ENCODE measurements at places on chromosomes 1 and 21.

DNA sequence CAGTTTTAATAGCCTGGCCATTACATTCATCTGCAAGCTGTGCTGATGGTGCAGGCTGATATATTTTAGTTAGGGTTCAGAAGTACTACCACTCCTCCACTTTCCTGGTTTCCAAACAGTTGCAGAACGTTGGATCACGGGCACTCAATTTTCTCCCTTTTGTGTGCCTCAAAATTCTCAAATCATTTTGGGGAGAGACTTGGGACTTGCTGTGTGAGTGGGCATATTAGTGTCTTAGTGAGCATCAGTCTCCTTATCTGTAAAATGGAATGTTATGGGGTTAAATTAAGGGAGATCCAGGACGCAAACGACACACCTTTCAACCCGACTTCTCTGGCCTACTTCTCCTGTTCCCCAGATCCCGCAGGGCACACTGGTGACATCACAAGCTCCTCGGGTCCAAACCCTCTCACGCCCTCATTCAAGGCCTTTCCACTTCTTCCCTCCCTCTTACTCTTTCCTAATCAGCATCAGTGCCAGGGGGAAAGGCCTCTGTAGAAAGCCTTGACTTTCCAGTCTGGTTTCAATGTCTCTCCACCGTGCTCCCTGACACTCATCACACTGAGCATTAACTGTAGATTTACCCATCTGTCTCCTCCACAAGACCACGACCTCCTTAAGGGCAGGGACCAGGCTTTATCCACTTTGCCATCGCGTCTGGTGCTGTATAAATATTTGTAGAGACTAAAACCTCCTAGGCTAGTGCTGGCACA, 1.2 kb downstream of the PIGP start:
- DNase-seq = peak; percentile 86

- no peak for DNase-seq
Observed at GRCh38 chr1:58852731-58853485, 69.1 kb upstream of the JUN start.

DNA sequence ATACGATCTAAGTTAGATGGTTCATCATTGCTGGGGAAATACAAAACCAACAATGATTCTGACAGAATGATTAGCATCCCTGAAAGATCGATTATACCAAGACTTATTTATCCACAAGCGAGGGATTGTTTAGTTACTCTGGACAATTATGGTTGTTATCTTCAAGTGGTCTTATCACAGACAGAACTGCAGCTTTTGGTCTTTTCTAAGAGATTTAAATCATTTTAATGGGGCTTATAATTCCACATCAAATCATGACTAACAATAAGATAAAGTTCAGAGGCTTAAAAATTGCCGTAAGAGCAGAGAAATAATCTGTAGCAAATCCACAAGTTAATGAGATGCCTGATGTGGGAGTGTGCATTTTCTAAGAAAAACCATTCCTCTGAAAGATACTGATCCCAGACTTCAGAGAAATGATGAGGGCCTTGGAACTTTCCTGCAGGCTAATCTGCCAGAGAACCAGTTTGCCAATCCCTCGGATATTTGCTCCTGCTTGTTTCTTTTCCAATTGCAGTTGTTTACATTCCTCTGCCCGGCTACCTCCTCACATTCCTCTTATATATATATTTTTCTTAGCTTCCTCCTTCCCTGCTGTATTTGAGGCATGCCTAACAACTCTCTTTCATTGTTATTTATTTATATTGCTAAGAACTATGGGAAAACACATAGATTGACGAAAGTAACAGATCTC, 134.8 kb downstream of the BACH1 start:
- peak; percentile 7 for DNase-seq

DNA sequence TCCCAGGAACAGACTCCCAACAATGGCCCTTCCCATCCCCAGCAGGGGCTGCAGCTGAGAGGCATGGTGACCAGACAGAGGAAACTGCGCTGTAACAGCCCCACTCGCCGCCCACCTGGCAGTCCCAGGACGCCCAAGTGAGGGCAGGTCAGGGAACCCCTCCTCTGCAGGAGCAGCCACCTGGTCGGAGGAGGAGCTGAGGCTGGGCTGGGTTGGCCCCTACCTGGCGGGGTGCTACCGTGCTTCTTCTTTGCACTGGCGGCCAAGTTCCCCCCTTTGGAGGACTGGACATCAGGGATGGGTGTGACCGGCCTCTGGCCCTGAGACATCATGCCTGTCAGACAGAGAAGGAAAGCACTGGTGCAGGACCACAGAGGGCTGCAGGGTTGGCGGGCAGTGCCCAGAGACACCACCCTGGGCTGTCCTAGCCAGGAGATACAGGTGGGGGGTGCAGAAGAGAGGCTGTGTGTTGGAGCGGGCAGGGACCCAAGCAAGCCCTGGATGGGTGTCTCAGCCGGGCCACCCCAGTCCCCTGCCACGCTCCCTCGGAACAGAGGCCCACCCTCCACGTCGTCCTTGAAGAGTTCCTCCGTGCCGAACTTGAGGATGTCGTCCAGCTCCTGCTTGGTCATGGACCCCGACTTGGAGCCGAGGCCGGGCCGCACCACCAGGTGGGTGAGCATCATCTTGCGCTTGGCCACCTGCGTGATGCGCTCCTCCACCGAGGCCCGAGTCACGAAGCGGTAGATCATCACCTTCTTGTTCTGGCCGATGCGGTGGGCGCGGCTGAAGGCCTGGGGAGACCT, 51.6 kb downstream of the CHD5 start:
- no peak for DNase-seq

DNA sequence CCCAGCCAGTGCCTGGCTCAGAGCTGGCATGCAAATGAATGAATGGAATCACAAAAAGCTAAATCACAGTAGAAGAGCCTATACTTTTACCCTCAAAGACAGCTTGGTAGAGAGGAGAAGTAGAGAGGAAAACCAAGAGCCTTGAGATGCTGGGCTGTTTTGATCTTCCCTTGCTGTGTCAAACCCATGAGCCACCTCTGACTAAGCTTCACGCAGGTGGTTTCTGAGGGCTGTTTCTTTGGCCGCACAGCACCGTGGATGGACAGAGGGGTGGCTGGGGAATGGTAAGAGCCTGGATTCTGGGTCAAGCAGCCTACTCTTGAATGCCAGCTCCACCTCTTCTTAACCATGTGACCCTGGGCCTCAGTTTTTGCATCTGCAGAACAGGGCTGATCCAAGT, 18.6 kb downstream of the ABCG1 start:
- DNase-seq = no peak

DNA sequence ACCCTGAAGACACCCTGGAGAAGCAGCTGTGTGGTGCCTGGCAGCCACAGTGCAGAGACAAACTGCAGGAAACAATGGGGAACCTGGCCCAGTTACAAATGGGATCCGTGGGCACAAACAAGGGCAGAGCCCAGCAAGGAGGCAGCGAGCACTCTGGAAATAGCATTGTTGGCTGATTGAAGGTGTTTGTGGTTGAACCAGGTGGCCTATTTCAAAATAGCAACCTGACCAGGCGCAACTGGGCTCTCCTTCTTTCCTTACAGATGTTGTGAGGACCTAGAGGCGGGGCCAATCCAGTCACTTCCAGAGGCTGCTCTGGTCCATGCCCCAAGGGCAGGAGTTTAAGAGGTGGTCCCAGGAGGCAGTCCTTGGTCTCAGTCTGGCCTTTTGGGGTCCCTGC, 21.7 kb upstream of the ZBTB21 start:
- no peak for DNase-seq

DNA sequence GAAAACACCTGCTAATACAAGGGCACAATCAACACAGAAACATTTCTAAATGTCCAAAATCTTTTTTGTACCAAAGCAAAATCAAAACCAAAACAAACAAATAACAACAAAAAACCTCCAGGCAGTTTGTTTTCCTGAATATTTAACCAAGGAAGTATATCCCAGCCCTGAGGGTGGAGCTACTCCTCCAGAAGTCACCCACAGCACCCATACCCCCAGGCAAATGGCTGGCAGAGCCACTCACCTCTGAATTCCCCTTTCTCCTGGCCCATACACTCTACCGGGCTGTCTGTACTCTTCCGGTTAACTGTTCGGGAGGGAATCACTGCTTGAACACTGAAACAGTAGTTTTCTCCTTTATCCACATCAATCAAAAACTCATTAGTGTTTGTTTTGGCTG, 9.5 kb downstream of the F3 start:
- DNase-seq = no peak

DNA sequence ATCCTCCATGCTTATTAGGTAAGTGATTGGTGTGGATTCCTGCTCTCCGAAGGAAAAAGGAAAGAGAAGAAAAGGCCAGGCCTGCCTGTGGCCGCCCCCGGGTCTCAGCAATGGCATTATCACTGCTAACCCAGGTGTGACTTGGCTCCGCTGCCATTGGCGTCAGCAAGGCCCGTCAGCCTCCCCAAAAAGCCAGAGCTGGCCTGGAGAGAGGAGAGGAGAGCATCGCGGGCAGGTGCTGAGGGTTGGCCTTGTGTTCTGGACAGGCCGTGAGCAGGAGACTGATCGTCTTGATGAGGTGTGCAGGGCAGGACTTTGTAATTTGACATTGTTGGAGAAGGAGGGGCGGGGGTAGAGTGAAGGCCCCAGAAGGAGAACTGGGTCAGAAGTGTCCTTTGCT, 186.4 kb downstream of the CAMTA1 start:
- DNase-seq = no peak

- DNase-seq = no peak
Observed at GRCh38 chr1:227062306-227062705, 122.2 kb downstream of the COQ8A start.

GRCh38 chr1:53256511-53257453, 18.5 kb upstream of the MAGOH start:
- DNase-seq = no peak

DNA sequence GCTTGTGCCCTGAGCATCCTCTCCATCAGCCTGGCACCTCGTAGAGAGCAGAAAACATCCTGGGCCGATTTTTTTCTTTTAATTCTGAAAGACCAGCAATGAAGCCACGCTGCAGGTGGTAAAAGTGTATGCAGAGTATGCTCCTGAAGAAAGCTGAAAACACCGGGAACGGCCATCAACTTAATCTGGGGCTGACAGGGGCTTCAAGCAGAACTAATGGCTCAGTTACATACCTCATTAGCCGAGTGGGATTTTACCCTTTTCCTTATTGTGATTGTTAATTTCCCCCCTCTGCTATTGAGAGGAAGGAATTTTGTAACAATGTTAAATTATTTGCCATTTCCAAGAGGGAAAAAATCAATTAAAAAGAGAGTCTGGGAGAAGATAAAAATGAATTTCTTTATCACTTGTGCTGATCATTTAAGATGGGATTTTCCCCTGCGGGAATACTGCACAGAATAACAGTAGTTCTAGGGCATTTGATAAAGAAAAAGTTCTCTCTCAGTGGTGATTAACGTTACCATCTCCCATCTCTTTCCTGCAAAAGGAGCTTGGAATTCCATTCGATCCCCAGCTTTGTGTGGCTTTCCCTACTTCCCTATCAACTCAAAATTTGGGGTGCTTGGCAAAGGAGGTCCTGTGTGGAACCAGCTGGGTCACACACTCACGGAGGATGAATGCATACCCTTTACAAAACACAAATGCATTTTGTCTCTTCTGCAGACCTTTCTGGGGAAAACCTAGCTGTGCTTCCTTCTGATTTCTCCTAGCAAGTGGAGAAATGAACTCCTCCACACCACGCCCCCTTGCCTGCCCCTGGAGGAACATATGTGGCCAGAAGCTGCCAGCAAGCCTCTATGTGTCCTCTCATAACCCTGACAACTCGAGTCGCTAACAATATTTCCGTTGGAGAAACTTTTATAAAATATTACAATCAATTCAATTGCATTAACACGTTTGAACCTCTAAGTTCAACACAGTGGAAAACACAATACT, 70.9 kb downstream of the RRAGC start:
- DNase-seq = no peak

- no peak for DNase-seq
Observed at GRCh38 chr1:45667321-45668111, 18.8 kb downstream of the GPBP1L1 start.

DNA sequence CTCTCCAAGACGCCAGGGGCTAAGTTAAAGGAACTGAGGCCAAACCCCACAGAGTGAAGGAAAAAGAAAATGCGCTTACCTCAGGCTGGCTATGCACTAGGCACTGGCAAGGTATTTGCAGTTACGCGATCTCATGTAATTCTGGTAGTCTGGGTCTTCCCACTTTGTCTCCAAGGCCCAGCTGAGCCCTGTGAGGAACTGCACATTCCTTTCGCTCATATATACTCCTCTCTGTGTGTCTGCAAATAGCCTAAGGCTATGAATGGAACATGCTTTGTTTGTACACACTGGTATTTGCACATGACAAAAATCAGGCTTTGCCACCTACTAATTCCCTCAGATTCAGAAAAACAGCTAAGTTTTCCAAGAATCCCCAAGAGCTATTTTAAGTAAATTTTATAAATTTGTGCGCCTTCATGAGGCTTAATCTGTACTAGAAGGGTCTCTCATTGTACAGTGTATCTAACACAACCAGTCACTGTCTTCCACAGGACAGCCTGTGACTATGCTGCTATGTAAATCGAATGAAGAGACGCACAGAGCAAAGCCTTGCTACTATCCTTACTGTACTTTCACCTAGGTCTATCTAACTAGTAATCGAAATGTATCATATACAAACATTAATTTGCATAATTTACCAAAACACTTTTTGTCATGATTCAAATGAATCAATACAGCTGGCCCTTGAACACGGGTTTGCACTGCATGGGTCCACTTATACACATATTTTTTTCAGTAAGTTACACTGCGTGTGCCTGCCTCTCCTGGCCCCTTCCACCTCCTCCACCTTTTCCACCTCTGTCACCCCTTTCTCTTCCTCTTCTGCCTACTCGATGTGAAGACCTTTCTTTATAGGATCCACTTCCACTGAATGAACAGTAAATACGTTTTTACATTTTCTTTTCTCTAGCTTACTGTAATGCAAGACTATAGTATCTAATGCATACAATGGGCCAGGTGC, 87.0 kb downstream of the SIPA1L2 start:
- DNase-seq = no peak

- peak; percentile 78 for DNase-seq
Observed at GRCh38 chr21:43703035-43703880, 15.7 kb upstream of the PDXK start.

- DNase-seq = peak; percentile 98
Observed at GRCh38 chr1:23559136-23559984, at the start of gene ID3. Gene ID3, minus strand, starts transcription at chr1:23559501. Its CDS starts 75 bp downstream, at chr1:23559426.

- DNase-seq = no peak
Observed at GRCh38 chr1:63984930-63985290, 211.1 kb downstream of the ROR1 start.

GRCh38 chr1:62590255-62590969, 6.9 kb upstream of the ANGPTL3 start:
- no peak for DNase-seq

- no peak for DNase-seq
Observed at GRCh38 chr1:162943622-162944021, 82.6 kb upstream of the CCDC190 start.

Measured in fibroblast of pulmonary artery (primary cell).